ENCODE measurements at places on chromosomes 12 and 14.

DNA sequence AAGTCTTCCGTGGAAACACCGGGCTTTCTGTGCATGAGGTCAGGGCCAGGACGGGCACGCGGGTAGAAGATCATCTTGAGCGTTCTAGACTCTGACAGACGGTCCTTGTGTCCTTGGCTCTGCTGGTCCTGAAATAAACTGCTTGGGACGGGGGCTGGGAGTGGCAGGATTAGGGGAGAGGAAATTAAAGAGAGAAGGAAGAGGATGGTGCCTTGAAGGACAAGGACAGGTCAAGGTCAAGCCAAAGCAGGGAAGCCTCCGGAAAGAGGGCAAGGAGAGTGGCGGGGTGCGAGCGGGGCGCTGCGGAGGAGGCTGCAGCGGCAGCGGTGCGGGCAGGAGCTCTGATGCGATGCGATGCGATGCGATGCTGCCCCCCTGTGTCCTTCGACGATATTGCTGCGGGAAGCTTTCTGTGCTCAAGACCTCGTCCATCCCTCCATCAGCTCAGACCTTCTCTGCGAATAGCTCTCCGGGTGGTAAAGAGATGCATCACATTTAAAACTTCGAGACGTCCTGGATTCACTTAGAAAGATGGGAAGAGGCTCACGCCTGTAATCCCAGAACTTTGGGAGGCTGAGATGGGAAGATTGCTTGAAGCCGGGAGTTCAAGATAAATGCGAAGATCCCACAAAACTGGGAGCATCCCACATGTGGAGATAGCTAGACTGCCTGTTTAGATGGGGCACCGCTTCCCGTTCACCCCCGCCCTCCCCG lies 110.1 kb upstream of the TMEM132D start:
- DNase-seq: no peak

DNA sequence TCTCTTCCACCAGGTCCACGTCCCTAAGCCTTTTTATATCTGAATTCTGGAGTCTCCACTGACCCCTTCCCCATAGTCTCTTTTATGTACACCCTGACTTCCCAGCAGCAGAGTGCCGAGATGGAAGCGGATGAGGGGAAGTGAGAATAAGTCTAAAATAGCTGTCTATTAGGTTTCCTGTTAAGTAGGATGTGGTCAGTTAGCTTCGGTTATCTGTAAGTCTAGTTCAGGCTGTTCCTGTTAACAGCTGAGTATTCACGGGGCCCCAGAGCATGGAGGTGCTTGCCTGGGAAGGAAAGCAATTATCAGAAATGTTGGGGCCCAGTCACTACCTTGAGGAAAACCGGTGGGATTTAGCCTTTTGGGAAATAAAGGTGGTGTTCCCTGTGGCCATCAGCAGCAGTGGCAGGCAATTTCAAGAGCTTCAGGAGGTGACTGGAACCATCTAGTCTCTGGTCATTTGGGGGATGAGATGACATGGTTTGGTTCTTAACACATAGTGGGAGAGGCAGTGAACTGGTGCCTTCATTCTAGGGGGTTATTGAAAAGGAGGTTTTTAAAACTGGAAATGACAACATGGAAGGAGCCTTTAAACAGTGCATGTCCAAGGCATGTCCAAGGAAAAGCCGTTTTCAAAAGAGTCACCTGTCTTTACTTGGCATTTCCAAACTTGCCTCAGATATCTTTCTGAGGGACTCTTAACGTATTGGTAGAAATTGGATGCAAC lies 21.8 kb downstream of the CHST11 start:
- no peak for DNase-seq

DNA sequence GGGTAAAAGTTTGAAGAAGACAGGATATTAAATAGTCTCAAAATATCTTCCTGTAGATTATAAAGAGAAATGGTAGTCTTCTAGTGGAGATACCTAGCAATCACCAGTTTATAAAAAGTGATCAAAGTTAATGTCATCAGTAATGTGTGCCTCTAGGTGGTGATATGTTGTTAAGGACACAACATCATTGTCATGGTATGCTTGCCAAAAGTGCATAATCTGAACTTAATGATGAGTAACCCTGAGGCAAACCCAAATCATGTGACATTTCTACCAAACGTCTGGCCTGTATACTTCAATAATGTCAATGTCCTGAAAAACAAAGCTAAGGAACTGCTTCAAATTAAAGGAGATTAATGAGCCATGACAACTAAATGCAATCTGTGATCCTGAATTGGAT lies 214.7 kb downstream of the PHLDA1 start:
- DNase-seq: no peak

DNA sequence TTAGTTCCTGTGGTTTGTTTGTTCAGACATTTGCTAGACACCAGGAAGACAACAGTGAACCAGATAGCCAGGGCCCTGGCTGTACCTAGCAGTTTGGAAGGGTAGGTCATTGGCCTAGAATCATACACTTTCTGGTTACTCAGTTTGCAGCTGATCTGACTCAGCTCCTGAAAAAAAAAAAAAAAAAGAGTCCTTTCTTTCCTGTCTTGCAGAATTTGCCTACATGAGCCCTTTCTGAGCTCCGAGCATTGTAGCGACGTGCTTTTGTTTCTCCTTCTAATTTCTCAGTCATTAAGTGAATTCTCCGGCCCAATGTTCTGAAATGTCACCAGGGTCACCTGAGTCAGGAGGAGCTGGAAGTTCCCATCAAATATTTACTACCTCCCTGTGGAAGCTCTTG lies 2.4 kb downstream of the CABP1 start:
- no peak for DNase-seq

DNA sequence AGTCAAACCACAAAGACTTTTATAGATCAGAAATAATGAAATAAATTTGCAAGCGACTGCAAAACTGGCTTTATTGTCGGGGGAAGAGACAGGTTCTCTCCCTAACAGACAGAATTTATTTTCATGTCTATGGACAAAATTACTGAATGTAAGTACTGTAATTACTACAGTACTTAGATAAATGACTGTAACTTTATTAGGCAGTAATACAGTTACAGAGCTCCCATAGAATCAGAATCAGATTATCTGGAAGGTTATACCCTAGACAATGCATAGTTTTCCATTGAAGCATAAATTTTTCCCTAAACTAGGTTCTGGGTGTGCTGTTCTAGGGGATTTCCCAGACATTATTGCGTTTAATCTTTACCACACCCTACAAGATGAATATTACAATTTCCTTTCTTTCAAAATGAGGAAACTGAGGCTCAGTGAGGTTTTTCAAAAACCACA lies 114.2 kb downstream of the C12orf75 start:
- no peak for DNase-seq

DNA sequence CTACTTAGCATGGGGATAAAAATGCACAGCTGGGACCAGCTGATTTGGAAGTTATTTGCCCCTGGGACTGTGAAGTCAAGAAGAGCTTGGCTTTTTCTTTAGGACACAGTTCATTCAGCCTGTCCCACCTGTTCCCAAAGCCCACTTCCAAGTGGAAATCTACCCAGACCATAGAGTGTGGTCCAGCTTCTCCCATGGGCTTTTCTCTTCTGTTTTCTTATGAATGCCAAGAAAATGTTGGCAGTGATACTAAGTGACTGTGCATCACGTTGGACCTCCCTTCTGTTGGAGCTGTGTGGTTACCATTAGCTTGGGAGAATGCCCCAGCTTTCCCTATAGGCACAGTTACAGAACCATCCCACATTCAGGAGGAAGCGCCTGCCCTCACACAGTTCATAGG lies 89.4 kb downstream of the NT5DC3 start:
- no peak for DNase-seq

DNA sequence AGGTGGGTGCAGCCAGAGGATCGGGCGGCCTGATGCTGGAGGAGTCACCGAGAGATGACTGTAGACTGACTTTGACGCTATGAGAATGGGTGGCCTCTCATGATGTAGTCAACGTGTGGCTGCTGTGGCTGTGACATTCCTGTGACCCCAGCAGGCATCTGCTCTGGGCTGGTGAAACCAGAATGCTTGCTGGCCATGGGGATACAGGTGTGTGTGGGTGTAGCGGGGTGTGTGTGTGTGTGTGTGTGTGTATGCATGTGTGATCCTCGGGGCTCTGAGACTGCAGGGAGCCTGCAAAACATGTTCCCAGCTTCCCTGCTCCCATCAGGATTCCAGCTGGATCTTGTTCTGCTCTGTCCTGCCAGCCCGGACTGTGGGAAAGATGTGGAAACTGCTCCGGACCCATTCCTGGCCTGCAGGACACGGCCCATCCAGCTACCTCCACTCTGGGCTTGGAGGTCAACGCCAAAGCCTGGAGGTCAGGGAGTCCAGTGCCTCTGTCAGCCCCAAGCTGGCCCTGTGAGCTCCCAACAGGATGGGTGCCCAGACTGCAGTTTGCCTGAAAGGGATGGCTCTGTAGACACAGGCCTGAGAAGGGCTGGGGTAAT lies 18.8 kb upstream of the HHIPL1 start:
- DNase-seq: no peak

DNA sequence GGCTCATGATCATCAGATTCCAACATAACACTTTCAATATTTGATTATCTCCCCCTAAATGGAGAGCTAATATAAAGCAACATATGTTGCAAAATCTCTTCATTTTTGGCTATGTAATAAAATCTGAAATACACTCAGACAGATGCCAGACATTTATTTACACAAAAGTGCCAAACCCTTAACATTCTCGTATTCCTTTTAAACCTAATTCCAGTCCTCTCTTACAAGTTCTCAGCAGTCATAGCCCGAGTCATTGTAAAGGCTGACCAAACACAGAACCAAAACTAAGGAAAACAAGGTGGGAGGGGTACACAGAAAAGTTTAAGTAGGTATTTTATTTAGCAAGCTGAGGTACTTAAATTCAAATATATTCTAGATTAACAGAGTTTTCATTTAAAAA lies 81.4 kb downstream of the LRP6 start:
- DNase-seq: no peak

- DNase-seq: peak; percentile 48
Observed at GRCh38 chr14:76765461-76765931, 4.2 kb downstream of the VASH1 start.

- DNase-seq: no peak
Observed at GRCh38 chr12:26971963-26972362, 33.7 kb downstream of the FGFR1OP2 start.

GRCh38 chr12:51827925-51828818 lies 20.3 kb downstream of the FIGNL2 start:
- no peak for DNase-seq

- no peak for DNase-seq
Observed at GRCh38 chr14:91315844-91316267, 71.4 kb upstream of the GPR68 start.

- DNase-seq: no peak
Observed at GRCh38 chr12:123898673-123899072, 74.0 kb downstream of the CCDC92 start.

GRCh38 chr12:113088971-113089756 lies 32.6 kb downstream of the DTX1 start:
- DNase-seq: no peak

- DNase-seq: no peak
Observed at GRCh38 chr14:69117020-69117767, 35.7 kb downstream of the DCAF5 start.

DNA sequence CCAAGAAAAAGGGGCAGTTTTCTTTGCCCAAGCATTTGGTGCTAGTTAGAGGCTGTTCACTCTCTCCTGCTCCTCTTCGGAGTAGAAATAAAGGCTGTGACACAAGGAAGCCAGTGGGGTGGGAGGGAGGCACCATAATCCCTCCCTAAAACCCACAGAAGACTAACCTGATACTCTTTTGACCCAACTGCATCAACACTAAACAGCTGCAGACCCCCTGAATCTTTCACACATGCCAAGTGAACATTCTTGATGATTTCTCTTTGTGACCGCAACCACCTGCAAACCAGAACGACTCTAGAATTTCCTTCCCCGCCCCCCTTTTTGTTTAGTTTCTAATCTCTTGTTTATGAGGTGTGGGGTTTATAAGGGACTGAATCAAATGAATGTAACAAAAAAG lies 175.8 kb upstream of the BCL2L14 start:
- no peak for DNase-seq

- DNase-seq: no peak
Observed at GRCh38 chr12:2403221-2403976, 350.6 kb downstream of the CACNA1C start.

DNA sequence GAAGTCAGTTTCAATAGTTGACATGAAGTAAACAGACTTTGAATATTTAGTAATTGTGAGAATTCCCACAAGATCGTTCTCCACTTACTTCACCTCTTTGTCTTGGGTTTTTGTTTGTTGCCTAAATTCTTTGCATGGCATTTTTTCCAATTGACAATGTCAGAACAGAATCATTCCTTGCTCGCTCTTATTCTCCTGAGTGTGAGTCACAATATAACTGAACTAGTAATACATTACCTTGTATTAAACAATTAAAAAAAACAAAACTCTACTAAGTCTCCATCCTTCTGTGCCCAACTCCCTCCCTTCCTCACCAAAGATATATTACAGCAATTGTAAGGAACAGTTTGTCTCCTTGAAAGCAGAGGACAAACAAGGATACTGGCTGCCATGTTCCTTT lies 638.8 kb upstream of the NOVA1 start:
- DNase-seq: no peak

GRCh38 chr14:104206281-104206904 lies 68.0 kb downstream of the KIF26A start:
- no peak for DNase-seq

GRCh38 chr12:132284071-132284826 lies 45.1 kb downstream of the GALNT9 start:
- DNase-seq: no peak

GRCh38 chr14:35398071-35398584 lies 6.4 kb downstream of the NFKBIA start:
- DNase-seq: no peak

DNA sequence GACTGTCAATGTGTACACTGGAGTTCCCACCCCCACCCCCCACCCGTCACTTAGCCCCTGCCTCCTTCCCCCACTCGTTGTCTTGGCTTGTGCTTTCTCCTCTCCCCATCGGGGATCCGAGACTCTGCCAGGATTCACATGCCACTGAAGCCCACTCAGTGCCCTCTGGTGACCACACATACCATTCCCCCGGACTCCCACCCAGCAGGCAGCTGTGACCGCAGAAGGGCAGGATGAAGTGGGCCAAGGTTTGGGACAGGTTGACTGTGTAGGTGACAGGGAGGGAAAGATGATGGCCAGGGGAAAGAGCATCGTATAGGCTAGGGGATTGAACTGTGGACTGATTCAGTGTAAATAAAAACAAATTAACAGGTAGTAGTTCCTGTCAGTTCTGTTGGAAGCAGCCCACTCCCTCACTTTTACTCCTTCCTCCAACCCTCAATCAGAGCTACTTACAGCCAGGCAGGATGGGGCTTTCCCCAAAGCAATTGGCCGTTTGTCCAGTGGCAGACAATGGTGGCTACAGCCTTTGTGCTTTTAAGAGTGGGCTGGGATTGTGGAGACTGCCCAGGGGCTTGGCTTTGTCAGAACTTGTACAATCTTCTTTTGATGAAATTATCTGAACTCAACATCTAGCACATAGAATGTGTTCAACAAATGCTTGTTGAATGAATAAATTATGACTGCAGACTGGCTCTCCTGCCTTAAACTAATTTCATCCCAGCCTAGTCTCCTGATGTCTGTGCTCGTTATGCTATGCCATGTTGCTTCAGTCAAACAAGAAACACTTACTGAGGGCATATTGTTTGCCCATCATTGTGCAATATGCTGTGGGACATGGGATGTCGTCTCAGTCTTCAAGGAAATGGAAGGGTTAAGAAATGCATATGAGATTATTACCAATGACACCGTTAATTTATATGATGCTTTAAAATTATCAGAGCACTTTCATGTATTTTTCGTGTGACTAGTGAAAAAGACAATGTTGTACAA lies 30.2 kb downstream of the TTC9 start:
- no peak for DNase-seq
